ELR (cell line): ENCODE measurements at places on chromosomes 2 and 18.

GRCh38 chr18:74356959-74357358 lies 41.3 kb downstream of the C18orf63 start:
- DNase-seq, result no peak

DNA sequence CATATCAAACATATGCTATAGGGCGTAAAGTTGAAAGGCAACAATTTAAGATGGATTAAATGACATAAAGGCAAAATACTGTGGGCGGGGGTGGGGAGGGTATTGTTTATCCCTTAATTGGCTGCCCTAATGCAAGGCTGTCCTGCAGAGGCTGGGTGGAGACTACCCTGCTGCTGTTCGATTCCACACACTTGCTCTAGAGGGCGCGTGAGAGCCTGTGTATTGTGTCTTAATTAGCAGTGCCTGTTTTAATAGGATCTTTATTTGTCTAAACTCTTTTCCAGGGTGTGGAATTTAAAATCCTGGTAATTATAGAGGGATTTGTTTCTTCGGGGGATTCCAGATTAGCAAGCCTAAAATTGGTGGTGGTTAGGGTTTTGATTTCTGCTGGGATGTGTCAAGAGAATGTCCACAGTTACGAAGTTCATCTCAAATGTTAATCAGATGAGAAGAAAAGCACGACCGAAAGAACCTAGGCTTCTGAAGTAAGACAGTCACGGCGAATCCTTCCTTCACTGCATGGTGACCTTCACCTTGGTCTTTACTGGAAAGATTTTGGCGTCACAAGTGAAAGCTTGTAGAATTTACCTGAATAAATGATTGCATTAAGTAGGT lies 103.5 kb upstream of the MAP3K20 start:
- DNase-seq, result peak; percentile 68

- no peak for DNase-seq
These were observed 5.4 kb downstream of the CWC22 start for GRCh38 chr2:180001726-180002125.

DNA sequence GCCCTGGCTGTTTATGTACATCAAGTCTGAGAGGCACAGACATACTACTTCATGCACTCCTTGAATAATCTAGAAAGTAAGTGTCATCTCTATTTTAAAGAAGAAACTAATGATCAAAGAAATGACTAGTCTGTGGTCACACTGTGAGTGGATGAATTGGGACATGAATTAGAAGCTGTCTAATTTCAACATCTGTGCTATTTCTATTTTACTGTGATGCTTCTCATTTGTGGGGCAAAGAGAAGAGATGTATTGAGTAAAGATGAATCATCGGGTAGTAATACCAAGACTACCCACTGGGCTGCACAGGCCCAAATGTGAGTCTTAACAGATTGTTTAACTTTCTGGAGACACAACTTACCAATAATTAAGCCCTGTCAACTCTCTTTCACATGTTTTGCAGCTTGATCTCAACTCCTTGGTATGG lies 42.4 kb upstream of the MTIF2 start:
- peak; percentile 72 for DNase-seq

GRCh38 chr2:148882051-148882450 lies 7.0 kb downstream of the KIF5C start:
- no peak for DNase-seq
